ENCODE measurements at places on chromosomes 2 and 18. TPM values are rescaled to one million over a fixed set of nuclear protein-coding genes. Genes with fewer than 3 reads are reported as not detected.

DNA sequence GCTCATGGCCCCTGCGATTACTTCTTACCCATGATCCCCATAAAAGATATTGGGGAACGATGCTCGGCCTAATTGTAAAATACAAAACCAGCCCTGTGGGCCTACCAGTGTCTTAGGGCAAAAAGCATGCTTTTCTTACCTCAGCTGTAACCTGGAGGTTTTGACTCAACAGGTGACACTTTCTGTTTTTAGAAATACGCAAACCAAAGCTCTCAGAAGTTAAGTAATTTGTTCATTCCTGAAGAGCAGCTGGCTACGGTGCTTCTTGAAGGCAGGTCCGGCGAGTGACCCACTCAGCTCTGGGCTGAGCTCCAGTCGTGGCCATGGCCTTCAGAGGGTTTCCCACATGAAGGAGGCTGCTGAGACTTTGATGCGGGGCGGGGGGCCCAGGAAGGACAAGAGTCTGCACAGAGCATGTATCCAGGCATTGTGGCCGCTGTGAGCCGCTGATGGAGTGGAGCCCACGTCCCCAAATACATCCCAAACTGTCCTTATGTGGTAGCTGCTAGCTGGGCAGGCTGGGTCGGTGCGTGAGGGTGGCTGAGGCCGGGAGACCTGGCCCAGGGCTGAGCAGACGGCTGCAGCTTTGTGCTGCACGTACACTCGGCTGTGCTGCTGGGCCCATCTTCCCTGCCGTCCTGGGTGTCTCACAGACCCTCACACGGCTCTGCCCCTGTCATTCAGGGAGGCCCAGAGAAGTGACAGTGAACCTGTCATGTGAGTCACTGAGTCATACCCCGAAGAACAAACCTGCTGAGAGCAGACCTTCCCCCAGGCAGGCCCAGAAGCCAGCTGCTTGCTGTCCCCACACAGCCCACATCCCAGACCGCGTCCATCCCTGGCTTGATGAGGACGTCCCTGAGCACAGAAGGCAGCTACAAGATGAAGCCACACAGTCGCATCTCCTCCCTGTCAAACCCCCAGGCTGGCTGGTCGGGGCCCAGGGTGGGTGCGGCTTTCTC is 34.1 kb downstream of the ITGB1BP1 start:
- H3K4me3 ChIP-seq: no peak overlapping the region
- H3K27me3 ChIP-seq: no peaks in the 10 kb centered on the region
- H3K27ac ChIP-seq: no peak overlapping the region

DNA sequence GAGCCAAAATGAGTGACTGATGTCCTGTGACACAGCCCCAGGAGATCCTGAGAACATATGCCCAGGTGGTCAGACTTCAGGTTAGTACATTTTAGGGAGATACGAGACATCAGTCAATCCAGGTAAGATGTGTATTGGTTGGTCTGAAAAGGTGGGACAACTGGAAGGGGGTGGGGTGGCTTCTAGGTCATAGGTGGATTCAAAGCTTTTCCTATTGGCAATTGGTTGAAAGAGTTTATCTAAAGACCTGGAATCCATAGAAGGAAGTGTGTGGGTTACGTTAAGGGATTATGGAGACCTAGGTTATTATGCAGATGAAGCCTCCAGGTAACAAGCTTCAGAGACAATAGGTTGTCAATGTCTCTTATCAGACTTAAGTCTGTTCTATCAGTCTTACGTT is 136.5 kb downstream of the ZNF532 start:
- no peaks in the 10 kb centered on the region for H3K4me1 ChIP-seq
- H3K4me3 ChIP-seq: no peak overlapping the region
- peak overlapping the region; percentile 9 for H3K27ac ChIP-seq
- no peaks in the 10 kb centered on the region for H3K36me3 ChIP-seq
- no peak for DNase-seq

Gene RAX
- not detected for total RNA-seq

Gene SERPINB11
- total RNA-seq: not detected

GRCh38 chr2:153077311-153077710 is 358.9 kb downstream of the ARL6IP6 start:
- no peak for DNase-seq
- no peak overlapping the region for H3K27ac ChIP-seq
- H3K4me3 ChIP-seq: no peak overlapping the region

Gene DUSP2
- 11.8 TPM for total RNA-seq

Gene UCN
- total RNA-seq: 1.4 TPM

DNA sequence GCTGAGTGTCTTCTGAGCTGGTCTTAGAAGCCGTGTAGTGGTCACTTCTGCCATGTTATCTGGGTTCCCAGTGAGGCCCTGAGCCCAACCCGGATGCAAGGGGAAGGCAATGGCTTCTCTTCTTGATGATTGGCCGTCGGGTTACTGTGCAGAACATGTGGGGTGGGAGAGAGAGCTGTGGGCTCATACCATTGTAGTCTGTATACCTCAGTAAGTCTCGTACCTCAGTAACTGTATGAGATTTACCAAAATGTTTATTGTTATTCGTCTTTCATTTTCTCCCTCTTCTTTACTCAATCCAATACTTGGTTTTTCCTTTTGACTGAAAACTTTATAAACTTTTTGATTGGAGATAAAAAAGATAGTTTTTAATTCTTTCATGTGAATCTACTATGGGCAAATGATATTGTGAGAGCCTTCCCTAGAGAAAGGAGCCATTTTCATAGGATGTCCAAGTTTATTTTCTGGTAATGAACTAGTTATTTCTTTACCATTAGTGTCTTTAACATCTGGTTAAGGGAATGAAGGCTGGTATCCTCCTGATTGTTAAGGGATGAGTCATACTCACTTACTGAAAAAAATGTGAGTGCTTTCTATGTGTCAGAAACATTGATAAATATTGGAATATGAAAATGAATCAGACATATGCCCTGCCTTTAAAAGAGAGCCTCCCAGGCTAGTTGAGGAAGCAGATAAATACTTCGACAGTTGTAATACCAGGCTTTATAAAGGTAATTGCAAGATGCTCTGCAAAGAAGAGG is 129.9 kb downstream of the PRPF40A start:
- no peaks in the 10 kb centered on the region for H3K27me3 ChIP-seq
- H3K27ac ChIP-seq: no peak overlapping the region
- no peak overlapping the region for H3K4me3 ChIP-seq
- H3K4me1 ChIP-seq: no peaks in the 10 kb centered on the region

DNA sequence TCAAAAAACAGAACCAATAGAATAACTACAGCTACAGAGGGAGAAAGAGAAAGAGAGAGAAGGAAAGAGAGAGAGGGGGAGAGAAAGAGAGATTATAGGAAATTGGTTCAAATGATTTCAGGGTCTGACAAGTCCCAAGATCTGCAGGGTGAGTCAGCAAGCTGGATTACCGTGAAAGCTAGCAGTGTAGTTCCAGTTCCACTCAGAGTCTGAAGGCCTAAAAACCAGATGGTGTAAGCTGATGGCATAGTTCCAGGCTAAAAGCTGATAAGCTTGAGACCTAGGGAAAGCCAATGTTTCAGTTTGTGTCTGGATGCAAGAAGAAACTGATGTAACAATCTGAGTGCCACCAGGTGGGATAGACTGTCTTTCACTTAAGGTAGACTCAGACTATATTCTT is 397.7 kb downstream of the TRIB2 start:
- peaks cover 3% of the 10 kb centered on the region for H3K4me1 ChIP-seq
- no peaks in the 10 kb centered on the region for H3K36me3 ChIP-seq
- H3K27ac ChIP-seq: no peak overlapping the region
- no peak for DNase-seq
- no peaks in the 10 kb centered on the region for H3K27me3 ChIP-seq

Gene CDK5R2
- not detected for total RNA-seq

DNA sequence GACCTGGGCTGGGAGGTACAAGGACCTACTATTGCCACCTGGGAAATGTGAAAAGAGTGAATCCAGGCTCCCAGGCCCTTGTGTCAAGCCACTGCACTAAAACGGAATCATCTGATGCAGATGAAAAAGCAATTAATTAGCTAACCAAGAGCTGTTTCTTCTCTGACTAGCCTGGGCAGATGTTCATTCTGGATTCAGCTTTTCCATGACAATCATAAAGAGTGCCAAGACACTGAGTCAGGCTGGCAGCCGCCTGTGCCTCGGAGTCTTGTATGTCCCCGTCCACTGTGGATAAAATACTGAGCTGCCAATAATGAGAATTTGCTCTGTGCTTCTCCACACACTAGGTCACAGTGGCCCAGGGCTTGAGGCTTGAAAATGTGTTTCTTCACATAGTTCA is 21.7 kb upstream of the LCLAT1 start:
- no peak overlapping the region for H3K27ac ChIP-seq
- H3K4me1 ChIP-seq: peaks cover 4% of the 10 kb centered on the region
- no peak for DNase-seq
- no peaks in the 10 kb centered on the region for H3K36me3 ChIP-seq
- no peaks in the 10 kb centered on the region for H3K27me3 ChIP-seq

Gene IL36A
- not detected for total RNA-seq

Gene IL18RAP
- 2.0 TPM for total RNA-seq

GRCh38 chr2:231883468-231883881 is 42.7 kb downstream of the NPPC start:
- no peaks in the 10 kb centered on the region for H3K36me3 ChIP-seq
- DNase-seq: peak; percentile 91
- no peak overlapping the region for H3K27ac ChIP-seq
- H3K4me3 ChIP-seq: no peak overlapping the region
- H3K27me3 ChIP-seq: no peaks in the 10 kb centered on the region
- no peaks in the 10 kb centered on the region for H3K4me1 ChIP-seq

GRCh38 chr18:9751371-9752031 is 43.4 kb downstream of the RAB31 start:
- H3K27me3 ChIP-seq: no peaks in the 10 kb centered on the region
- H3K4me3 ChIP-seq: no peak overlapping the region
- DNase-seq: no peak

DNA sequence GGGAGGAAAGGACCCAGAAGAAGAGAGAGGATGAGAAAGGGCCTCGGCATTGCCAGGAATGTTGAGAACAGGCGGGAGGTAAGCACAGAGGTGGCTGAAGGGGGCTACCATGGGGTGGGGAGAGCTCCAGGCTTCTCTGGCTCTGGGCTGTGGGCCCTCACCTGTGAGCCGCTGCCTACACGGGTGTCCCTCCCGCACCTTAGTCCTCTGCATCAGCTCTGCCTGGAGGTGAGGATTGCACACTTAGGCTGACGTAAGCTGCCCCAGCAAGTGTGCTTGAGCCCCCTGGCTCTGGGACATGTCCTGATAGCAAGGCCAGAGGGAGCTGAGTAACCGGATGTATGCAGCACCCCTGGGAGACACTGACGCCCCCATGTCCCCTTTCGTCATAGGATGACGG is 33.9 kb downstream of the TMEM18 start:
- peak; percentile 4 for DNase-seq
- no peaks in the 10 kb centered on the region for H3K4me1 ChIP-seq
- H3K4me3 ChIP-seq: no peak overlapping the region
- no peak overlapping the region for H3K27ac ChIP-seq
- H3K36me3 ChIP-seq: no peaks in the 10 kb centered on the region

- no peaks in the 10 kb centered on the region for H3K4me1 ChIP-seq
- no peaks in the 10 kb centered on the region for H3K36me3 ChIP-seq
- H3K27ac ChIP-seq: no peak overlapping the region
Observed at GRCh38 chr2:22756276-22757043, 628.5 kb upstream of the KLHL29 start.

DNA sequence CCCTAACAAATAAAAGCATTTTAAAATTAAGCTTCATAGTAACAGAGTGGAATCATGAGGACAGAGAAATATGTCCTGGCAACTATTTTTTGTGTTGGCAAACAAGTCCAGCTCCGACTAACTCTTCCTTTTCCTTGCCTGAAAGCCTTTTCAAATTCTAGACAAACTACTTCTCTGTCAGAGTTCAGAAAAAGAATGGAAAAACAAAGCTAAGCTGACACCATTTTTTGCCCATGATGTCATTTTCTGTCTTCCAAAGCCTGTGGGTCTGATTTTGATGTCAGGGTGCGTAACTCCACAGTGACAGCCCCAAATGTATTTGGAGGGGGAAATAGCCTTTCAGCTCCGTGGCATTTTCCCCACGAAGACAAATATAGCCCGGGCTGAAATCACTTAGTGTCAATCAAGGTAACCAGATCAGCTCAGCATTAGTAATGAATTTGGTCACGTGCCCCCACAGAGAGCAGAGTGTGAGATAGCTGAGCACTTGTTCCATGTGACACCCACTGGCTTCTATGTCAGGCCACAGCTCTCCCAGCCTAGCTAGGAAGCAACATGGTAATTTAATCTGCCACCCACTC is 233.0 kb upstream of the SIX2 start:
- peak; percentile 63 for DNase-seq
- no peaks in the 10 kb centered on the region for H3K36me3 ChIP-seq
- H3K4me3 ChIP-seq: no peak overlapping the region
- no peaks in the 10 kb centered on the region for H3K4me1 ChIP-seq

Gene CTIF
- total RNA-seq: 37.3 TPM

Gene GKN1
- total RNA-seq: not detected

Gene GREB1L
- 0.79 TPM for total RNA-seq

Gene WDR35
- total RNA-seq: 21.2 TPM

DNA sequence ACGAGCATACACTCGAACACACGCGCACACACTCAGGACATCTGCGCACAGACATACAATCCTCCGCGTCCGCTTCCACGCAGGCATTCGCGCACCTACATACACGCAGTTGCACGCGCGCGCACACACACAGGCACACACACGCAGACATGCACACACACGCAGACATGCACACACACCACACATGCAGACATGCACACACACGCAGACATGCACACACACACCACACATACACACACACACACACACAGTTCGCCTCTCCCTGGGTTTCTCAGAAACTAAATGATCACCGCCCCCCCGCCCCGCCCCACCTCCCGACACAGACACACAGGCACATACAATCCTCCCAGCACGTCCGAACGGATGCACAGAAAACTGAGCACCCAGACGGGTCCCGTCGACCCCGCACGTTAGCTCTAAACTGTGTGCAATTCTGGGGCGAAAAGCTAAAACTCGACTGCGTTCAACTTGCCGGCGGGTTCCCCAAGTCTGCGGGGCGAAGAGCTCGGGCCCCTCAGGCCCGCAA is 1.0 kb downstream of the EPHA4 start:
- no peaks in the 10 kb centered on the region for H3K36me3 ChIP-seq
- DNase-seq: peak; percentile 39
- H3K27ac ChIP-seq: no peak overlapping the region
- no peaks in the 10 kb centered on the region for H3K27me3 ChIP-seq

GRCh38 chr2:159744363-159744762 is 32.1 kb downstream of the MARCHF7 start:
- no peak overlapping the region for H3K27ac ChIP-seq
- no peak overlapping the region for H3K4me3 ChIP-seq
- no peak for DNase-seq
- no peaks in the 10 kb centered on the region for H3K4me1 ChIP-seq
- no peaks in the 10 kb centered on the region for H3K27me3 ChIP-seq

Gene RIT2
- not detected for total RNA-seq

Gene SCN3A
- 6.3 TPM for total RNA-seq
